ENCODE measurements at places on chromosomes 4 and X. TPM values are rescaled to one million over a fixed set of nuclear protein-coding genes. Genes with fewer than 3 reads are reported as not detected.
A peak's percentile ranks its signal among the peaks of the same experiment; 100 is the strongest.

Gene LDB2
- 49.2 TPM for total RNA-seq

DNA sequence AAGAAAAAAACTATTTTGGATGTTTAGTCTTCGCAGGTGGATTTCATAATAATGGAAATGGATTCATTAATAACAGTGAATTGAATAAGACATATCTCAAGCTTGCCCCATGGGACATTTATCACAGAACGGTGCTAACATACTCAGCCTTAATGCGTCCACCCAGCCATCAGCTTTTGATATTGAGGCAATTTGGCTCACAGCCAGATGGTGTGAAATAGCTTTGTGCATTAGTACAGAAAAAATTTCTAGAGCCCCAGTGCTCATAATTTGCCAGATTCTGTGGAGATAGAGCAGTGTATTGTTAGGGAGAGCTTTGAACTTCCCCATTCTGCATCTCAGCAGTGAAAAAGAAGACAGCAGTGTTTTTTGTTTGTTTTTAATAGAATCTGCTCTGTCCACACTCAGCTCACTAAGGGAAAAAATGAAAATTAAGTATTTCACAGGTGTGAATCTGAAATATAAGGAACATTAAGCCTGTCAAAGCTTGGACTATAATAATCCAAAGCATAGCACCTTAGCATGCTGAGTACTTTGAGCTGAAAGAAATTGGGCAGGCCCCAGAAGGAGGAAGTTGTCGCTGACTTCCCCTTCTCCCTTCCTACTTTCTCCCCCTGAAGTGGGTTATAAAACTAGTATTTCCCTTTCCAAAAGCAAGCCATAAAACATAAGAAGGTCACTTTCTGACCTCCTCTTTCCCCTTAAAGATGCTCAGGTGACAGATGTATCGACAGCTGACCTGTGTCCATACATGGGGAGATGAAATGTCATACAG is 295.8 kb downstream of the MAGEB5 start:
- DNase-seq, result no peak

GRCh38 chr4:26183017-26183416 is 137.8 kb upstream of the RBPJ start:
- no peak for DNase-seq

- no peak for DNase-seq
Measured at GRCh38 chr4:82704156-82704555, 94.4 kb downstream of the SCD5 start.

- peak; percentile 5 for DNase-seq
Measured at GRCh38 chrX:137425986-137426385, 139.9 kb upstream of the ZIC3 start.
